M059J (cell line): ENCODE measurements at places on chromosomes 4 and X. TPM values are rescaled to one million over a fixed set of nuclear protein-coding genes. Genes with fewer than 3 reads are reported as not detected.

Gene ATP8A1
- 0.81 and 1.3 TPM in 2 replicates for total RNA-seq

DNA sequence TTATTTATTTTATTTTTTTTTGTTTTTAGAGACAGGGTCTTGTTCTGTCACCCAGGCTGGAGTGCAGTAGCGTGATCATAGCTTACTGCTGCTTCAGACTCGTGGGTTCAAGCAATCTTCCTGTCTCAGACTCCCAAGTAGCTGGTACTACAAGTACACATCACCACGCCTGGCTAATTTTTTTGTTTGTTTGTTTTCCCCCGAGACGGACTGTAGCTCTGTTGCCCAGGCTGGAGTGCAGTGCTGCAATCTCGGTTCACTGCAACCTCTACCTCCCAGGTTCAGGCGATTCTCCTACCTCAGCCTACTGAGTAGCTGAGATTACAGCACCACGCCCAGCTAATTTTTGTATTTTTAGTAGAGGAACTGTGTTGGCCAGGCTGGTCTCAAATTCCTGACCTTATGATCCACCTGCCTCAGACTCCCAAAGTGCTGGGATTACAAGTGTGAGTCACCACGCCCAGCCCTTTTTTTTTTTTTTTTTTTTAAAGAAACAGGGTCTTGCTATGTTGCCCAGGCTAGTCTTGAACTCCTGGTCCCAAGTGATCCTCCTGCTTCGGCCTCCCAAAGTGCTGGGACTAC is 32.2 kb downstream of the COPS4 start:
- DNase-seq: peak; percentile 25

GRCh38 chr4:187006189-187006618 is 282.5 kb upstream of the FAT1 start:
- no peak for DNase-seq

Gene ERCC6L
- 14.0 and 26.1 TPM in 2 replicates for total RNA-seq

Gene SPATA4
- 0.12 TPM in 1 of 2 replicates, not detected in the other for total RNA-seq

GRCh38 chrX:129697204-129697829 is 41.5 kb upstream of the XPNPEP2 start:
- no peak for DNase-seq

DNA sequence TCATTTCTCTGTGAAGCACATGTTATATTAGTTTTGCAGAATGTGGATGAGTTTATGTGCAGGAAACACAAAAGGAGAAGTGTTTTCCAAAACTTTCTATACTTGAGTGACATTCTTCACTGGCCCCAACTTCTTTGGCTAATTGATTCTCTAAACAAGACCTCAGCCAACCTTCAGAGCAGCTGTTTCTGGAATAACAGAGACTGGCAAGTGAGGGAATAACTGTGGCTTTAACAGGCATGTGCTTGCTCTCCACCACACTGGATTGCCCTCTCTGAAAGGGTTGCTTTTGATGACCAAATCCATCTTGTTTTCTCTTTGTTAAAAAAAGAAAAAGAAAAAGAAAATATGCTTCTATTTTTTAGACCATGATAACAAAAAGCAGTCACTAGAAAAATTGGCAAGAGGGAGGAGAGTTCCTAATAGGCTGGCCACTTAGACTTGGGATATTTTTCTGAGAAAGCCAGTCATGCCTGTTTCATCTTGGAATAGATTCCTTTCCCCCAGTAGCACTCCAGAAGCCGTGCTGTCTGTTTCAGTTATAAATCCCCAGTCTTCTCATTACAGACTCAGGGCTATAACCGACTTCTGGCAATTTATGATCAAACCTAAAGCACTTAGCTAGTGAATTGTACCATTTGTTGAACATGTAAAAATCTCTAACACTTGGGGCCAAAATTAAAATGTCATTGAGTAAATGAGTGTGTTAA is 295.0 kb upstream of the NR3C2 start:
- no peak for DNase-seq

Gene UGT2A1
- total RNA-seq: not detected in 2 replicates

Gene C4orf50
- total RNA-seq: not detected in 2 replicates

DNA sequence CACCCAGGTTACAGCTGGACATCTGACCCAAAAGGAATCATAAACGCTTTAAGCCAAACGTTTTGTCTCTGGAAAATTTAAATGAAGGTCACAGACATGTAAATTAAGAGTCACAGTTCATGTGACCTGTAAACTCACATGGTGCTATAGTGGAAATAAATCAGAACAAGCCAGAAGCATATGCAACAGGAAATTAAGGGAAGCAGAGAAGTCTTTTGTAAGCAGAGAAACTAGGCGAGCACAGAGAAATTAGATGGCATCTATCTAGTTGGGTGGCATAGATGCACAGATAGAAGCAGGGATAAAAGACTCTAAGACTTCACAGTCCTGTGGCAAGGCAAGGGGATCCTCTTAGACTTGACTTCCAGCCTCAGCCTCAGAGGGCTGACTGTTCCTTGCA is 264.8 kb downstream of the GASK1B start:
- no peak for DNase-seq

Gene GLOD5
- total RNA-seq: not detected in 2 replicates

DNA sequence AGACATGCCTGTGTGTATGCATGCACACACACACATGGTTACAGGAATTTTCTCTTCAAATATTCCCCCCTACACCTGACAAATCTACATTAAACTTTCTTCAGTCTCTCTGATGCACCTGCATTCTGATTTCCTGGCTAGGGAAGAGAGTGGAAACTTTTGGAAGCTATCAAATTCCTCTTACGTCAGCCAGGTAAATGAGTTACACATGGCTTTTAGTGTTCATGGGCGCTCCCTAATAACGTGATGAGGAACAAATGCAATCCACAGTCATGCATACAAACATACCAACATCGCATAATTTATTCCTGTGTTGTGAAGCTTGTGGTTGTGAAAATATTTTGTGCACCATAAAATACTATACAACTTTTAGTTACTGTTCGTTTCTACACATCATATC is 34.9 kb downstream of the BMP3 start:
- DNase-seq: no peak

DNA sequence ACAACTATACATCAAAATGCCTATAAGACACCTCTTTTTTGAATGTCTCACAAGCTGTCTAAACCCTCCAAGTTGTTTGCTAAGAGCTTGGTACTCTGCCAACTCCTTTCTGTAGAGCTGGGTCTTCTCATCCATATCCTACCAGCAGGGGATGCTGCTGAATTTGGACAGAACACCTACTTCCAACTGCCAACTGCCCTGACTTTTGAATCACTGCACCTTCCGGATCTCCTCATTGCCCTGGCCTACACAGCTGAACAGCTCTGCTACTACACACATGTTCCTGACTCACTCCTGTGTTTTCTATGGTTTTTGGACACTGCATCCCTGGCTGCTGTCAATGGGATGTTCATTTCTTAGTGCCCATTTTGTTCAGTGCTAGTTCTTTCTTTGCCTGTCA is 18.7 kb downstream of the FAM184B start:
- peak; percentile 27 for DNase-seq
